8988T (cell line): ENCODE measurements at places on chromosomes 5 and 9.

DNA sequence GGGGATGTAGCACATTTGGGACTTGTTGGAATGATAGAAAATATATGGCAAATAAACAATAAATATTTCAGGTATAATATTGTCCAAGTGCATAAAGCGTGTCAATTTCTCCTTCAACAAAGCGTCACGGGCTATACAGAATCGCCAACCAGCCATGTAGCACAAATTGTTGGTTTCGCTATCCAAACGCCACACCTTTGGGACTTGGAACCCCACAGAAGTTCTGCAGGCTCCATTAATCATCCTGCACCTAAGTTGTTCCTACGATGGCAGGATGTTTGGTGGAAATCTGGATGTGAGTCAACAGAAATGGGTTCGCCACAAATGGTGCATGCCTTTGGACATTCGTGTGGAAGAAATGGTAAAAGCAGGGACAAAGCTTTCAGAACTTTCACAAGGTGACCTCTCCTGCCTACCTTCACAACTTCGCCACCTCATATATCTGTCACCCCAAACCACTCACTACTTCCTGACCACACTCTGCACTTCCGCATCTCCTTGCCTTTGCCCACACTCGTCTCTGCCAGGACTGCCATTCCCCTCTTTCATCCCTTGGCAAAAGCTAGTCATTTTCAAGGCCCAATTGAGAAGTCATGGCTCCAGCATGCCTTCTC lies 95.7 kb downstream of the LHFPL2 start:
- DNase-seq: no peak

DNA sequence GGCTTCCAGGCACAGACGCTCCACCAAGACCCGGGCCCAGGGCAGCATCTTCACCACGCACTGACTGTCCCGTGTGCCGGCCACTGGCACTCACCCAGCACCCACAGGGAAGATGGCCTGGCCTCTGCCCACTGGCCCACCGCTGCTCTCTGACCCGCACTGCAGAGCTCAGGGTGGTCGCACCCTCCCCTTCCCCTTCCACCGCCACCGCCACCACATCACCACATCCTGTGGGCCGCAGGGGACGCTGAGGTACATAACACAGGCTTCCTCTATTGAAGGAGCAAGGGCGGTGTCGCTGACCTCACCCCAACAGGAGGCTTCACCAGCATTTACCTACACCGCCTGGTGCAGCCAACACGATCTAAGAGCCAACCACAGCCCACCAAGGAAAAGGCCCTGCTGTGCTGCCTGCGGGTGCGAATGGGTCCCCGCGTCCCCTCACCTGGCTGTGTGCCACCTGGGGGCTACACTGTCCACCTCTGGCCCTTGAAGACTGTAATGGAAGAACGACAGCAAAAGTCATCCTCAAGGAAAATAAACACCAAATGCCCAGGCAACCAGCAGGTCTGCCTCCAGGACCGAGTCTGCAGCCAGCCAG lies 101.8 kb downstream of the CAMSAP1 start:
- no peak for DNase-seq

- DNase-seq: no peak
Measured at GRCh38 chr9:37730839-37731238, 22.8 kb upstream of the TRMT10B start.

GRCh38 chr9:77128125-77128789 lies 49.1 kb upstream of the VPS13A start:
- DNase-seq: no peak

GRCh38 chr5:103260951-103261350 lies 2.4 kb downstream of the MACIR start:
- DNase-seq: no peak

DNA sequence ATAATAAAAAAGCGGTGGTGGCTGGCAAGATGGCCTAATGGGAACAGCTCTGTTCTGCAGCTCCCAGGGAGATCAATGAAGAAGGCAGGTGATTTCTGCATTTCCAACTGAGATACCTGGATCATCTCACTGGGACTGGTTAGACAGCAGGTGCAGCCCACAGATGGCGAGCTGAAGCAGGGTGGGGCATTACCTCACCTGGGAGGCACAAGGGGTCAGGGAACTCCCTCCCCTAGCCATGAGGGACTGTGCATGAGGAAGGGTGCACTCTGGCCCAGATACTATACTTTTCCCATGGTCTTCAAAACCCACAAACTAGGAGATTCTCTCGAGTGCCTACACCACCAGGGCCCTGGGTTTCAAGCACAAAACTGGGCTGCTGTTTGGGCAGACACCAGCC lies 45.6 kb upstream of the PTGER4 start:
- DNase-seq: no peak

- no peak for DNase-seq
Measured at GRCh38 chr5:121408778-121409177, 442.9 kb upstream of the FTMT start.

GRCh38 chr5:135456238-135457099 lies 4.3 kb upstream of the TIFAB start:
- DNase-seq: no peak

GRCh38 chr9:136333486-136333885 lies 6.1 kb downstream of the GPSM1 start:
- DNase-seq: no peak

GRCh38 chr5:16147179-16147900 lies 32.3 kb downstream of the MARCHF11 start:
- DNase-seq: no peak

- no peak for DNase-seq
Measured at GRCh38 chr5:50711280-50711679, 44.8 kb downstream of the PARP8 start.

GRCh38 chr5:63959177-63959982 lies 2.9 kb downstream of the HTR1A start:
- DNase-seq: no peak

DNA sequence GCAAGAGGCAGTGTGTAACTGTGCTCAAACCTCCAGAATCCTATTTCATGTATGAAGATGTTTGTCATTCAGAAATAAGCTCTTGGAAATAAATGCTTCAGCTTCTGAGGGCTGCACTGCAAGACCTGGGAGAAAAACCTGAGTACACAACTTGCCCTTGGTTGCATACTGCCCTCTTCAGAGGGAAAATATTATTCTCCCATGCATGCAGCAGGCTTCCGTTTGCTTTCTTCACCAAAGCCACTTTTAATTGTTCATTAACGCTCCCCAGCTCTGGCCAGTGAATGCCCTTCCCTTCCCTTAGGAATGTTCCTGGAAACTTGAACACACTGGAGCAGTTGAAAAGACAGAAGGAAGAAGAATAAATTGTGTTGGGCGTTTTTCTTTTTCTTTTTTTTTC lies 2.5 kb upstream of the WHRN start:
- no peak for DNase-seq

DNA sequence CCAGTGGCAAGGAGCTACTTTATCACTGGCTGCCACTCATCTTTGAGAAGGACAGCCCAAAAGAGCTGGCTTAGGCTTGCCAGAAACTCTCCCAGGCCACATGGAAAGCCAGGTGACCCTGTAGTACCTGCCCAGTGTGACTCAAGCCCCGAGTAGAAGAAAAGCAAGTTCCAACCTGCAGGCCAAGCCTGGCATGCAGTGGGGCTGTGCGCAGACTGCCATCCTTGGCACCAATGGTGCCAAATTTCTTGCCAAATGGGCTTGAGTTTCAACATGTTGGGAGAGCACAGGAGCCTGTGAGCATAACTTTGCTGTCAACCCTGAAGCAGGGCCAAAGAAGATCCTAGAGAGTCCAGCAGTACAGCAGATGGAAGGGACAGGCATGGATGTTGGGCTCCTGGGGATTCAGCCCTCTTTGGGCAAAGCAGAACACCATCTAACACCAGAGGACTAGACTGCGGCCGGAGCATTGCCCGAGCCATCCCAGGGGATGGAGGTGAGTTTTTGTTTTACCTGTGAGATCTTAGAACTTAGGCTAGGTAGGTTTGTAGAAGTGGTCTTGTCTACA lies 27.3 kb upstream of the SHB start:
- no peak for DNase-seq
